ENCODE measurements at places on chromosomes 6 and 20.

- DNase-seq: no peak
Observed at GRCh38 chr6:167530951-167531350, 206.1 kb downstream of the TTLL2 start.

GRCh38 chr6:90249034-90249433, 47.6 kb downstream of the BACH2 start:
- DNase-seq: no peak

GRCh38 chr6:155406801-155407200, 48.8 kb downstream of the NOX3 start:
- no peak for DNase-seq

DNA sequence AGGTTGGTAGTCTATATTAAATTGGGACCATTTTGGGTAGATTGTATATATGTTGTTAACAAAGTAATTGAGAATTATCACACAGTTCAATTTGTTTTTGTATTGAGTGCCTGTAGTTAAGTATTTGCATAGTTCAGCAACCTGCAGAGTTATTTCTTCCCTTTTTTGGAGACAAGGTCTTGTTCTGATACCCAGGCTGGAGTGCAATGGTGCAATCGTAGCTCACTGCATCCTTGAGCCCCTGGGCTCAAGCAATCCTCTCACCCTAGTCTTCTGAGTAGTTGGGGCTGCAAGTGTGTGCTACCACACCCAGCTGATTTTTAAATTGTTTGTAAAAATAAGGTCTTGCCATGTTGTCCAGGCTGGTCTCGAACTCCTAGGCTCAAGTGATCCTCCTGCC, 250.5 kb downstream of the UTRN start:
- DNase-seq: no peak

- DNase-seq: no peak
Observed at GRCh38 chr6:56299916-56300315, 52.5 kb upstream of the COL21A1 start.

- no peak for DNase-seq
Observed at GRCh38 chr6:5746053-5746758, 260.5 kb downstream of the NRN1 start.

GRCh38 chr20:23655491-23656211, 17.9 kb upstream of the CST3 start:
- DNase-seq: no peak

- DNase-seq: no peak
Observed at GRCh38 chr6:10684618-10685017, 9.8 kb downstream of the C6orf52 start.

DNA sequence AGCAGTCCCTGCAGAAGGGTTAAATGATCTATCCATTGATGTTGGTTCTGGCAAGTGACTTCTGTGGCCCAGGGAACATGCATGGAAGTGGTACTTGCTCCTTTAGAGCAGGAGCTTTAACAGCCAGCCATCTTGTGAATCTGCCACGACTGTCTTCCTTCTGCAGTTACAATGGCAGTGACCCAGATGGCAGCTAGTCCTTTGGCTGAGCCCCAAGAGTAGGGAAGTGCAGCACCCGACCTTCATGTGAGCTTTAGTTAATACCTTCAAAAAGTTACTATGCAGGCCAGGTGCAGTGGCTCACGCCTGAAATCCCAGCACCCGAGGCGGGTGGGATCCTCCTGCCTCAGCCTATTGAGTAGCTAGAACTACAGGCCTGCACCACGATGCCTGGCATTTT, 66.4 kb downstream of the POPDC3 start:
- no peak for DNase-seq

GRCh38 chr6:26064619-26065257, 22.5 kb upstream of the HFE start:
- DNase-seq: no peak

DNA sequence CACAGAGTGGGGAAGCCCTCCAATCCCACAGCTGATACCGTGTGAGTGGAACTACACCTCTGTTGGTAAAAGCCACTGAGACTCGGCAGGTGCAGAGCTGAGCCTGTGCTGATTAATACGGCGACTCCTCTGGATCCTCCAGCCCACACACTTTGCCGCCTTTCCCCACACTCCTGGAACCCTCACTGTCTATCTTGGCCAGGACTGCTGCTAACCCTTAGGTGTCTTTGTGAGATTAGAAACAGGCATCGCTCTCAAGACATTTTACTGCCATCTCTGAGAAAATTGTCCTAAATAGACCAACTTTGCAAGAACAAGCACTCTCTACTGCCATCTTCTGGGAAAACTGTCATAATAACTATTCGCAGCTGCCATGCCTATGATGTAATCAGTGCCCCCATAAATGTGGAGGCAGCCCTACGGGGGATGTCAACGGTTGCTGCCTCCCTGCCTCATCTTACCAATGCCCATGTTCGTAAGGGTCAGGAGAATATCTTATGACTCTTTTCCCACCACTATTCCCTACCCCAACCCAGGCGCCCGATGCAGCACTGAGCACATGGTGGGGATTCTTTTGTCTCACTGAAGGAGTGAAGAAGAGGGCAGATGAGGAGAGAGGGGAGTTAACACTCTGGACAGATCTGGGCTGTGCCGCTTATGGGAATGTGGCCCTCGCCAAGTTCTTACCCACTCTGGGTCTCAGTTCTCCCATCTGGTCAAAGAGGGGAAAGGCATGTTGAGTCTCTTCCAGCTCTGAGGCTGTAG, 26.1 kb upstream of the KCNB1 start:
- DNase-seq: no peak

GRCh38 chr20:57987659-57988058, 240.8 kb downstream of the ANKRD60 start:
- no peak for DNase-seq

DNA sequence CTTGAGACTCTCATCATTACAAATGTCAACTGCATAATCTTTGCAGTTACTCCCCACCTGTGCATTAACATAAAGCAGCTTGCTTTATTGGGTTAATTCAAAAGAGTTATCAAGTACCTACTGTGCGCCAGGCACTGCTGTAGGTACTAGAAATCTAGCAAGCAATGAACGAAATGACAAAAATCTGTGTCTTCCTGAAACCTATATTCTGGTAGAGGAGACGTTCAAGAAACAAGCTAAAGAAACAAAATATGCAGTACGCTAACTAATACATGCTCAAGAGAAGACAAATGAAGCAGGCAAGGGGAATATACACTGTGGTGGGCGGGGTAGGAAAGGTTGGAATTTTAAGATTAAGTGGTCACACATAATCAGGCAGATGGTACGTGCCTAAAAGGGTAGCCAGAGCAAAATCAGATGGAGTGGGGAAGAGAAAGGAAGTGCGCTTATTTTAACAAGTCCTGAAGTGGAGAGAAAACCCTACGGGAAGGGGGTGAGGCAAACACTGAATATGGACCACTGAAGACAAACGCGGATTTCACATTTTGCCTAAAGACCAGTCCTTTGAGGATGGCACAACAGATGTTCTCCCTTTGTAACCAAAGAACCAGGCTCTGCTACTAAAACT, 1.2 kb downstream of the ELOVL2 start:
- DNase-seq: no peak

- DNase-seq: no peak
Observed at GRCh38 chr6:19333936-19334335, 503.2 kb upstream of the ID4 start.

GRCh38 chr6:105917038-105917695, 169.0 kb upstream of the PRDM1 start:
- no peak for DNase-seq

GRCh38 chr20:32395066-32395465, 36.9 kb downstream of the ASXL1 start:
- no peak for DNase-seq

- DNase-seq: no peak
Observed at GRCh38 chr20:38180781-38181180, 15.7 kb upstream of the TGM2 start.

GRCh38 chr6:140101818-140102217, 727.4 kb upstream of the CITED2 start:
- DNase-seq: no peak

DNA sequence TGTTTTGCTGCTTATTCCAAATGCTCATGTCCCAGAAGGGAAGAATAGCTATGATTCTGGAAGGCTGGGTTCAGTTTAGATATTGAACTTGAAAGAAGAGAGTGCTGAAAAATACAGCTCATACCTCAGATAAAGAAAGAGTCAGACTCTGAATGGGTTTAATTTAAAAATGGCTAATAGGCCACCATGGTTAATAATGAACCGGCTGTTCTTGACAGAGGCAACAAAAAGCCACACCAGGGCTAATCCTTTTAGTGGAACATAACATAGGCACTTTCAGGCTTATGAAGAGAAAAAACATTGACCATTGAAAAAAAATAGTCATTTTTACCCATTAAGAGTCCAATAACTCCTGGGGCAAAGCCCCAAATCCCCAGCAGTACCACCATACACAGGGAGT, 59.4 kb downstream of the TNFRSF21 start:
- no peak for DNase-seq

DNA sequence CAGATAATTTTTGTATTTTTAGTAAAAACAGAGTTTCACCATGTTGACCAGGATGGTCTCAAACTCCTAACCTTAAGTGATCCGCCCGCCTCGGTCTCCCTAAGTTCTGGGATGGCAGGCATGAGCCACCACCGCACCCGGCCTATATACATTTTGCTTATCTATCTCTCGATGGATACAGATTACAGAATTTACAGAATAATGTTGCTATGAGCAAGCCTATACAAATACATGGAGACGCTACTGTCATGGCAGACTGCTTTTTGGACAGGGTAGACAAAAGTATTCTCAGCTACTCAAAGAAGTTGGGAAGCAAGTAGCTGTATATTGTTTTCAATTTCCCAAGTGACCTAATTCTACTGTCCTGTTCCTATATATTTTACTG, 1.6 kb downstream of the HSPA1L start:
- no peak for DNase-seq

DNA sequence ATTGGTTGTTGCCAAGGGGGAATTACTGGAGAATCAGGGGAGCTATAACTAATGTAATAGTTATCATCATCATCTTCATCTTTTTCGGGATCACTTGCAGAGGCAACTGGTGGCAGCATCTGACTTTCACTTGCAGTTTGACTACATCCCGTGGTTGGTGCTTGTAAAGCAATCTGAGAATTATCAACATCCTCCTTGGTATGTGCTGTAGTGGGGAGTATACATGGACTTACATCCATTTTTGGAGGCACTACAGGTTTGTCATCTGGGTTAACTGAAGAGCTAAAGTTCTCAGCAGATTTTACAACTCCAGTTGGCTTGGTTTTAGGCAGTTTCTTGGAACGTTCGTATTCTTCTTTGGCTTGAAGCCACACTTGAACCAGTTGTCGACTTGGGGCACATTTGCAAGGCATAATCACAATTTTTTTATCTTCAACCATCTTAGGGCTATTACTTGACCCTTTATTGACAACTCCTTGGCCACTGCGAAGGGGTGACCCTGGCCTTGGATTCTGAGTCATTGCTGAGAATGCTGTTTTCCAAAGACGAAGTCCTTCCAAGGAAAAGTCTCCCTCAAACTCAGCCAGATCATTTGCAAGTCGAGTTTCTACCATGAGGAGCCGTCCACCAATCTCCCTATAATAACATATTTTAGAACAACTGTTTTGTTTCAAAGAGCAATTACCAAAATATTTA, 115.5 kb downstream of the REV3L start:
- no peak for DNase-seq

GRCh38 chr6:159700970-159701369, 7.9 kb upstream of the SOD2 start:
- DNase-seq: no peak

- DNase-seq: no peak
Observed at GRCh38 chr6:28353356-28353755, 3.6 kb downstream of the ZKSCAN3 start.

DNA sequence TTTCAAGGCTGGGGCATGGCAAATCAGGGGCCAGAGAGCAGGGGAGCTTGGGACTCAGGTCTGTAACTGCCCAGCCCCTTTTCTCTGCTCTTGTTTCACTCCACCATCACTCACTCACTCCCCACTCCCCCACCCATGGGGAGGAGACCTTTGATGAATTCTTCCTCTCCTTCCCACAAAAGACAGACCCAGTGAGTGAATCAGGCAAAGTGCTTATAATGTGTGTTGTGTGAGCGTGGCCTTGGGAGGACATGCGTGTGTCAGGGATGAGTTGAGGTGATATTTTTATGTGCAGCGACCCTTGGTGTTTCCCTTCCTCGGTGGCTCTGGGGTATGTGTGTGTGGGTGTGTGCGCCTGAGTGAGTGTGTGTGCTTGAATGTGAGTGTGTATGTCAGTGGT, 1.0 kb upstream of the CUL9 start:
- DNase-seq: no peak

DNA sequence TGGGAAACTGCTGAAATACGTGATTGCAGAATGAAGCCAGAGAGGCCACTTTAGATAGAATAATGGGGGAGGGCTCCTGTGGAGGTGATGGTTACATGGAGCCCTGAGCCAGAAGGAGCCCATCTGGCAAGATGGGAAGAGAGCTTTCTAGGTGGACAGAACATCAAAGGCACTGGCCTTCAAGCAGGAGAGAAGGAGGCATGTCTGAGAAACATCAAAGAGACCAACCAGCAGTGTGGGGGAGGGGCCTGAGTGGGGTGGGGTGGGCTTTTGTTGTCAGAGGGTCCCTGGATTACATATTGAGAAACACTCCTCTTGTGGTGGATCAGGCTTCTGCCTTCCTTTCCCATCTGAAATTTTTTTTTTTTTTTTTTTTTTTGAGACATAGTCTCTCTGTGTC, 1.9 kb upstream of the KCNG1 start:
- no peak for DNase-seq

DNA sequence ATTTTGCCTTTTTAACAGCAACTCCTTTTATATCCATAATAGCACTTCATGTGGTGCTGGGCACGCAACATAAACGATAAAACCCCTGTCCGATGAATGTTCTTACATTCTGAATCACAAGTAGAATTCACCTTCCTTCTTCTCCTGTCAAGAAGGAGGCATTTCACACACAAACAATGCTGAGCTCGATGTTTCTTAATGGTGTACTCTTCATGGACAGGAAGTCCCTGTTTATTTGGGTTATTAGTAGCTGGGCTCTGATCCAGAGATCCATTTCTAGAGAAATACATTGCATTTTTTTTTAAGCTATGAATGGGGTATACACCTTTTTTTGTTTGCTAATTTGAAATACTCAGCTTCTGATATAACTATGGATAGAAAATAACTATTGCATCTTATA, 82.4 kb downstream of the PPP1R3G start:
- no peak for DNase-seq

DNA sequence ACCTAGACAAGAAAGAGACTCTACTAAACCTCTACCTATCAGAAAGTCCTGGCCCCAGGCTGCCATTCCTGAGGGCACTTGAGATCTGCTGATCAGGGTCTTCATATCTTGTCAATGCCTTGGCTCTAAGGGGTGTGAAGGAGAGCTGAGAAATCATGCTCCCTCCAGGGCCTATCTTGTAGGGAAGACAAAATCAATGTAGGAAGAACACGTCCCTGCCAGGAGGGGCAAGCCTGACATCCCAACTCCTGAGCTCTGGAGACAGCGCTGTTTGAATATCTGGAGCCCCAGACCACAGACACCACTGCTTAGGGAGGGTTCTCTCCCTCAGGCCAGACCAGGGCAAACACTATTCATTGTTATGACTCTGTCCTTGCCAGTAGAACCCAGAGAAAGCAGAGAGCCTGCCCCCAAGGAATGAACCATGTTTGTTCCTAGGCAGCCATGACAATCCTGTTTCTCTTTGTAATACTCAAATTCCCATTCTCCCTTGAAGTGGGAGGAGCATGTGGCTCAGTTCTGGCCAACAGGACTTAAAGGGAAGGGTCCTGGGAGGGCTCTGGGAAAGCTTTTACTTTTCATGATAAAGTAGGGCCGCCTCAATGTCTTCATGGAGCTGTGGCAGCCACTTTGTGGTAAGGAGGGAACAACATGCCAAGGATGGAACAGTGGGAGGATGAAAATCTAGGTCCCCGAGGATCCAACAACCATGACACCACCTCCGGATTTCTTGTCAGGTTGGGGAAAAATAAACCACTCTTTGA, 1.8 kb upstream of the FASTKD5 start:
- DNase-seq: no peak

GRCh38 chr6:40983752-40984151, 55.3 kb downstream of the UNC5CL start:
- no peak for DNase-seq

Measured in activated CD8-positive, alpha-beta memory T cell treated with anti-CD3 and anti-CD28 coated beads for 48 hours (primary cell).